Gastroesophageal sphincter (tissue), 4 donors: ENCODE measurements at places on chromosomes 6 and 20.

- ATAC-seq = no peak
These were observed 198.7 kb upstream of the CEP162 start for GRCh38 chr6:84425971-84426705.

DNA sequence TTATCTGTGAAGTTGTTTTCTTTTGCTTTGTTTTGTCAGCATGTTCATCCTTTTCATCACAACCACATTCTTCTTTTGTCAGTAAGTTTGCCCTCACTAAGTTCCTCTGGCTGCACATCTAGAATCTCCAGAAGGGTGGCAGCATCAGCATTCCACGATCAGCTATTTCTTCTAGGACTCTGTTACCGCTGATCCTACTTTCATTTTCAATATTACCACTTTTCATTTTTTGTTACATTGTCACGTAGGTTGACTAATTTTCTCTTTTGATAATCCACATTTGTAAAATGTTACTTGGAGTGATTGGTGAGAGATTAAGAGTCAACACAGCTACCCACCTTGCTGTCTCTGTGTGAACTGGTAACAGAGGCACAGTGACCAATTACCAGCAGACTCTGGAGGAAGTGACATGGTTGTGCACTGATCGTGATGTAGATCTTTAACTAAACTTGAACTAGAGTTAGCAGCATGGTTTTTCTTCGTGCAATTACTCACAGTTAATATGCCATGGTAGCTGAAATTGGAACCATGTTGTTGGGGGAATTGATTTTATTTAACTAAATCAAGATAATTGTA is 307.9 kb upstream of the SLC35B3 start:
- ATAC-seq = no peak

- ATAC-seq = no peak
These were observed 141.3 kb downstream of the IMPG1 start for GRCh38 chr6:75931011-75931680.

DNA sequence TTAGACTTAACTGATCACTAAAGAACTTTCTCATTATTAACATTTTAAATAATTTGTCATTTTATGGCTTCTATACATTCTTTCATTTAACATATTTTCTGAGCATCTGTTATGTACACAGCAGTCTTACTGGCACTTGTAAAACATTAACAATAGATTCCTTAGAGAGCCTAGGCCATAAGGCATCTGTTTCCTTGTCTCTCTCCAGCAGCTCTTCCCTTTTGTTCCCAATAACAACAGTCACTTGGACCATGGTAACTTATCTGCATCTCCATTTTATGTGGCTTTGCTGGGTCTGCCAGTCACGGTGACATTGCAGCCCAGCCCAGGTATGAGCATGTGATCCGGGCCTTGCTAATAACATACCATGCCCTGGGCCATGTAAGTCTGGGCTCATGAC is 11.7 kb upstream of the TASP1 start:
- no peak for ATAC-seq

DNA sequence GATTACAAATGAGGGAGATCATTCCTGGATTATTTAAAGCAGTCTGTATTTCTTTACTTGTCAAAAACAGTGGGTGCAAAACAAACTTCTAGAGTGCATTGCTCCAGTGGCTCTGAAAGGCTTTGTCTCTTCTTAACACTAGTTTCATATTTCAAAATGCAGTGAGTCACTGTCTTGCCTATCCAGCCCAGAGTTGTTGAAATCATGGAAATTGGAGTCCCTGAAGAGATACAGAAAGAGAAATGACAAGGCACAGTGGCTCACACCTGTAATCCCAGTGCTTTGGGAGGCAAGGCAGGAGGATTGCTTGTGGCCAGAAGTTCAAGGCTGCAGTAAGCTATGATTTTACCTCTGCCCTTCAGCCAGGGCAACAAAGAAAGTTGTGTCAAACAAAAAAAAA is 11.3 kb downstream of the SLC2A12 start:
- no peak for ATAC-seq

GRCh38 chr6:135030532-135031178 is 24.0 kb downstream of the HBS1L start:
- ATAC-seq = no peak

- ATAC-seq = no peak
These were observed 96.9 kb upstream of the BTBD3 start for GRCh38 chr20:11820838-11821237.

GRCh38 chr6:158121335-158121734 is 46.7 kb downstream of the SERAC1 start:
- ATAC-seq = no peak

GRCh38 chr6:155378276-155378675 is 64.0 kb upstream of the TFB1M start:
- ATAC-seq = no peak

GRCh38 chr20:21262812-21263211 is 40.3 kb upstream of the XRN2 start:
- ATAC-seq = no peak

DNA sequence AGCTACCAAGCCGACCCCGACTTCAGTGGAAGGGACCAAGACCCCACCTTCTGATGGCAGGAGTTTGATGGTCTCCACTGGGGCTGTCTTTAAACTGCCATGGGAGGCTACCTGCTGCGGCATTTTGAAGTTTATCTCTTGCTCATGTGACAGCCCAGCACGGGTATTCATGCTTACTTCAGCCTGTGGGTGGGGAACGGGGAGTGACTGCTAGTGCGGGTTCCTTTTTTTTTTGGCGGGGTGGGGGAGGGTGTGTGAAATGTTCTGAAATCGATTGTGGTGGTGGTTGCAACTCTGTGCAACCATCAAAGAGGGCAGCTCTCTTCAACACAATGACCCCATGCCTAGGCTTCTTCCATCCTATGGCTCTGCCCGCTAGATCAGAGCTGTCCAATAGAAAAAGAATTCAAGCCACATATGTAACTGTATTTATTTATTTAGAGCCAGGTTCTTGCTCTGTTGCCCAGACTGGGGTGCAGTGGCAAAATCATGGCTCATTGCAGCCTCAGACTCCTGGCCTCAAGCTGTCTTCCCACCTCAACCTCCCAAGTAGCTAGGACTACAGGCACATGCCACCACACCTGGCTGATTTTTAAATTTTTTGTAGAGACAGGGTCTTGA is 53.7 kb downstream of the PPP1R16B start:
- ATAC-seq = no peak

- no peak for ATAC-seq
These were observed 83.5 kb downstream of the TRERF1 start for GRCh38 chr6:42368181-42368580.

DNA sequence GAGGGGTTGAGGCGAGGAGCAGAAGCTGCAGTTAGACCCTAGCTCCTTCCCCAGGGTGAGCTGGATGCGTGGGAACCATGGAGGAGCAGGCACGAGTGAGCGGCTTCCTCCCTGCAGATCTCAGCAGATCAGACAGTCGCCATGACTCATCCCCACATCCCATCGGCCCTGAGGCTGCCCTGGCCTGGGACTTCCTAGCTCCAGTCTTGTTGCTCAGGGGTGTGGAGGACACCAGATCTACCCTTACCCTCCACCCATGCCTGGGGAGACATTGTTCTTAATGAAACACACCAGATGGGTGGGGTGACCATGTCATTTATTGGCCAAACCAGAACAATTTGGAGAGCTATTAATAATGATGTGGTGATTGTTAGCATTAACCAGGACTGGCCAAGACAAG is 36.3 kb upstream of the TGM2 start:
- ATAC-seq = no peak

- ATAC-seq = no peak
These were observed 118.6 kb downstream of the PLCB1 start for GRCh38 chr20:8250539-8251200.

DNA sequence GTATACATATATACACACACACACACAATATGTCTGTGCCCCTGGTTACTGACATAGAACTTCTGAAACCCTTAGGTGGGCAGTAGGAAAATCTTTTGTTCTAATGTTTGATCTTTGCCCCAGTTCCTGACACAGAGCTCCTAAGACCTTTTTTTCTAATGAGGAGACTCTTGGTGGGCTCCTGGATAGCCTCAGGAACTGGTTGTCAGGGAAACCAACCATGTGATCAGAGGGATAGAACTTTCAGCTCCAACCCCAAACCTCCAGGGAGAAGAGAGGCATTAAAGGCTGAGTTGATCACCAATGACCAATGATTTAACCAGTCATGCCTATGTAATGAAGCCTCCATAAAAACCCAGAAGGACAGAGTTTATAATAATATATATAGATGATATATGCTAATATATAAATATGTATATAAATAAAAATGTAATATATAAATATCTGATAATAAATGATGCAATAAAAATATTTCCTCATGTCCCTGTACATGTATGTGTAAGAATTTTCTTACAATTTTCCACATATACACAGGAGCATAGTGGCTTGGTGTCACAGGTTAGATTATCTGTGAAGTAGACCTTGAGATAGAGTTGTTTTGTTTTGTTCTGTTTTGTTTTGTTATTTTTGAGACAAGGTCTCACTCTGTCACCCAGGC is 93.3 kb downstream of the GPX5 start:
- ATAC-seq = no peak

GRCh38 chr6:147297663-147298316 is 93.6 kb downstream of the STXBP5 start:
- no peak for ATAC-seq

DNA sequence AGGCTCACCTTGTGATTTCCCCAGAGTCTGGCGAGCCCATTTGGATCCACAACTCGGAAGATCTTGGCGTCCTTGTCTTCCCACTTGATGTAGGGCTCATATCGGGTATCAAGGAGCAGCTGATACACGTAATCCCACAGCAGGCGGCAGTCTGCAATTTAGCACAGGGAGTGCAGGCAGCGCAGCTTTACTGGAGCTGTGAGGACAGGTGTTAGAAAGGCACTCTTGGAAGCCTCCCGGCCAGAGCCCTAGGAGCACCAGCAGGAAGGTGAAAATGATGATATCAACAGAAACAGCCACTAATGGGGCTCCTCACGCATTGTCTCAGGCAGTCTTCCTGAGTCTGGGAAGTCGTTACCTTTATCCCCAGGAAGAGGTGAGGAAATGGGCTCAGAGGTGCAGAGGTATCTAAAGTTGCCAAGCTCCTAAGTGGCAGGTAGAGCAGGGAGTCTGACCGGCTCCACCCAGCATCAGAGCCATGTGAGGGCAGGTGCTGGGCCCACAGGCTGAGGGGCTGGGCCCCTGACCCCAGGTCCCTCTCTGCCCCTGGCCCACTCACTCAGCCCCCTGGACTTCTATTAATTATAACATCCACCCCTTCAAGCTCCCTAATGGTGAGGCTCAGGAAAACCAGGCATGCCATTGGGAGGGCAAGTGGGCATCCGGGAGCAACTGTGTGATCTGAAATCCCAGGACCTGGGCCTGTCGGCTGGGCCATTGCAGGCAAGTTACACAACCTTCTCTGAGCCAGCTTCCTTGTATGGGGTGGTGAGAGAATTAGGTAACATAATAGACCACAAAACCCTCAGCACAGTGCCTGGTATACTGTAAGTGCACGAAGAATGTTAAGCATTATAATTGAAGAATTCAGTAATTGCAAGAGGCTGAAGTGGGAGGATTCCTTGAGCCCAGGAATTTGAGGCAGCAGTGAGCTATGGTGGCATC is 18.3 kb downstream of the ETV7 start:
- ATAC-seq = no peak
